ENCODE measurements at places on chromosomes 11 and 22.

DNA sequence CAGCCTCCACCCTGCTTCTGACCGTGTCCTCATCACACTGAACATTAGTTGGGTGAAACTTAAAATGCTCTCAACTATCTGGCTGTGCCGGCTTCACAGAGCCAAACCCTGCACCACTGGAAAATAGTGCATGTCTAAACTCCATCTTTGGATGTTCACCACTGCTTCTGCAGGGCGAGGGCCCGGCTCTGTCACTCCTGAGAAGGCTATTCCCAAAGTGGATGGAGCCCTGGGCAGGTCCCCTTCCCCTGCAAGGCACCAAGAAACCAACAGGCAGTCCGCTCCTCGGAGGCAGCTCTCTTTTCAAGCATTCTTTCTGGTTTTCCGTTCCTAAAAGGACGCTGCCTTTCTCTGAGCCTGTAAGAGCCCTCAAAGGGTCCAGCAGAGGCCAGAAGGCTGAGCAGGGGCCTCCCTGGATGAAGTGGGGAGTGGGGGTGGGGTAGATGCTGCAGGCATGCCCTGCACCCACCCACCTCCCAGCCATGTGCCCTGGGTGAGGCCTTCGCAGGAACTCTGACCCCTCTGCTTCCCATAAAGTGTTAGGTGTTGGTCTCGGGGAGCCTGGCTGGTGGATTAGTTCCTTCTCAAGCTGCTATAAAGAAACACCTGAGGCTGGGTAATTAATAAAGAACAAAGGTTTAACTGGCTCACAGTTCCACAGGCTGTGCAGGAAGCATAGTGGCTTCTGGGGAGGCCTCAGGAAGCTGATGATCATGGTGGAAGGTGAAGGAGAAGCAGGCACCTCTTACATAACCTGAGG is 23.3 kb downstream of the LINC01488 start:
- no peak for DNase-seq

- DNase-seq, result no peak
Observed at GRCh38 chr22:23282089-23282501, 101.8 kb downstream of the BCR start.

DNA sequence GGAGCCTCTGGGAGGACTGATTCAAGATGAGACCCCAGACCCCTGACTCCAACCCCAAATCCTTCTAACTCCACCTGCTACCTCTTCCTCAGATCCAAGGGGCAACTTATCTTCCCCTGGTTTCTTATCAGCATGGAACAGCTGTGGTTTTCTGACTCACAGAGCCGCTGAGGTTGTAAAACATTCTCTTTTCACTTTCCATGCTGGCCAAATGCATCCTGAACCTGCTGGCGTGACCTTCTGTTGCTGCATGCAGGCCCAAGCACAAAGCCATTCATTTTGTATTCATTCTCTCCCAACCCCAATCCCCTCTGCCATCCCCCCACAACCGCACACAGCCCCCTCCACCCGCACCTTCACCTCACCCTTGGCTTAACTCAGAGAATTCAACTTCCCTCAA is 70.3 kb downstream of the SEZ6L start:
- no peak for DNase-seq

GRCh38 chr11:117822074-117823033 is 2.2 kb downstream of the FXYD2 start:
- no peak for DNase-seq

- no peak for DNase-seq
Observed at GRCh38 chr22:45962756-45963324, 14.1 kb downstream of the WNT7B start.

DNA sequence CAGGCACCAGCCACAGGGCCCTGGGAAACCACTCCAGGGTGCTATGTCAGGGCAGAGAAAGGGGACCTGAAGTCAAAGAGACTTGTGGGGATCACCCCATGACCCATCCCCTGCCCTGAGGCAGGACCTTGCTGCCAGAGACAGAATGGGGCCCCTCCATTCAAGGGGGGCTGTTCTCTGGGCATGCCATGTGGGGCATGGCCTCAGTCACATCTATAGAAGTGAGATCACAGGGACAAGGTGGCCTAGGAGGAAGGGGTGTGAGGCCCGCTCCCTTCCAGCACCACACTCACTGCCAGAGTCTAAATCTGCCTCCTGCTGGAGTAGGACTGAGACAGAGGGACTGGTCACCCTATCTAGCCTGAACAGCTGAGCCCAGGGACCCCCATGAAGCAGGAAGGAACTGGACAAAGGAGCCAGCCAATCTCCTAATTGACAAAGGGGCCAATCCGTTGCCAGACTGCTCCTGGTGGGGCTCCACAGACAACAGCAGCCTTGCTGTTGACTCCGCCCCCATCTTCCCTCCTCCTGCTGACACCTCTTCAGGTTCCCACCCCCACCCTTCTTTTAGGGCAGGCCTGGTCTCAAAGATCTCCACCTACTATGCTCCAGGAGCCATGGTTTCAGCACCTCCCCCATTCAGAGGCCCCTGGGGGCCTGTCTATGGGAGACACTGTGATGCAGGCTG is 26.0 kb downstream of the NEAT1 start:
- DNase-seq, result no peak

GRCh38 chr11:27600656-27601055 is 94.1 kb upstream of the LIN7C start:
- no peak for DNase-seq

DNA sequence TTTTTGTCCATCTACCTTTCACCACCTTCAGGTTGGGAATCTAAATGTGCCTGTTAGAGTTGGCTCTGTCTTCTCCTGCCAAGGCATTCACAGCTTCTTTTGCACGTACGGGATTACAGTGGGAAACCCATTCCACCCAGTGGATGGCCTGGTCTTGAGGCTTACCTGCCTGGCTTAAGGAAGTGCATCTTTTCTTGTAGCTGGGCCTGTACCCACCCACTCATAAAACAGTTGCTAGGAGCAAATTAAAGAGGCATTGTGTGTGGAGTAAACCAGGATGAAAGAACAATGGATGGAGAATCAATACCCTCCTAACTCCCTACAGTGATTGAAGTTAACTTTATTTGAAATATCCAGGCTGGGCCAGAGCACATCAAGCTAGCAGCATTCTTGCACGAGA is 71.6 kb downstream of the TEAD1 start:
- DNase-seq, result no peak

DNA sequence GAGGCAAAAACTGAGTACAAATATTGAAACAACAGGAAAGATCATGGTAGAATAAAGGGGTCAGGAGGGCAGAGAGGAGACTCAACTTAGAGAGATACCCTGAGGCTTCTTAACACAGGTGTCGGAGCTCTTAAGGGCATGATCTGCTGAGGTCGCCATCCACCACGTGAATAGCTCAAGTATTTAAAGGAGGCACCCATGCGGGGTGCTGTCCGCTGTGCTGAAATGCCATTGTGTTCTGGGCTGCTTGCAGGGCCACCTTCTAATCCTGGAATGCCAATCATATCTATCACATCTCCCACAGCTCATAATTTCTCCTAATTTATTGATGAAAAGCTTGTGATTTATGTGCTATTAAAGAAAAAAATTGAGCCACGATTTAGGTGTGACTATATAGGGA is 90.2 kb downstream of the SEZ6L start:
- DNase-seq, result no peak

GRCh38 chr11:134004496-134005172 is 47.9 kb upstream of the IGSF9B start:
- DNase-seq, result no peak

GRCh38 chr11:100208207-100208606 is 478.9 kb upstream of the ARHGAP42 start:
- no peak for DNase-seq

GRCh38 chr22:49328630-49329405 is 498.9 kb downstream of the BRD1 start:
- no peak for DNase-seq

GRCh38 chr22:45341498-45341897 is 31.8 kb downstream of the FAM118A start:
- no peak for DNase-seq

GRCh38 chr22:40204321-40205116 is 26.8 kb downstream of the TNRC6B start:
- no peak for DNase-seq

GRCh38 chr11:64872790-64873488 is 5.5 kb downstream of the EHD1 start:
- no peak for DNase-seq

DNA sequence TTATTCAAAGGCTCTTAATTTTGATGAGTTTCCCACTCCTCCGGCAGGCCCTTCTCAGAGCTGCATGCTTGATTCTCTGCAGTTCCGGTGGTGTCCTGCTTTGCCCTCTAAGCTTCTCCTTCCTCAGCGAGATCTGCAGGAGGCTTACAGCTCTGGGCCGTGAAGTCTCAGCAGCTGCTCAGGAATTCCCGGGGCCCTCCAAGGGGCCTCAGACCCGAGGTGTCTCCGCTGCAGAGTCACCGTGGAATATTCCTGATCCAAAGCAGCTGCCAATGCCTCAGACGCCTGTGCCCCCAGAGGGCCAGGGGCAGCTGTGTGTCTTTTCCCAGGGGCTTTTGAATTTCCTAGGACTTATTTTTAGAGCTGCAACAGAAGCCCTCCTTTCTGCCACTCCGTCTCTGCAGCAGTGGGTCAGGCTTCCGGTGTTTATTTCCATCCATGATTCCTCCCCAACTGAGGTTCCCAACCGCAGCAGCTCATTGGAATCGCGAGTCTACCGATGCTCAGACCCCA is 37.2 kb downstream of the RPS6KA4 start:
- DNase-seq, result no peak

GRCh38 chr11:85918910-85919794 is 64.0 kb downstream of the CCDC83 start:
- DNase-seq, result no peak

GRCh38 chr11:72373163-72373562 is 61.2 kb downstream of the CLPB start:
- DNase-seq, result peak; percentile 93

GRCh38 chr11:119727523-119728151 is 1.4 kb downstream of the NECTIN1 start:
- DNase-seq, result no peak

DNA sequence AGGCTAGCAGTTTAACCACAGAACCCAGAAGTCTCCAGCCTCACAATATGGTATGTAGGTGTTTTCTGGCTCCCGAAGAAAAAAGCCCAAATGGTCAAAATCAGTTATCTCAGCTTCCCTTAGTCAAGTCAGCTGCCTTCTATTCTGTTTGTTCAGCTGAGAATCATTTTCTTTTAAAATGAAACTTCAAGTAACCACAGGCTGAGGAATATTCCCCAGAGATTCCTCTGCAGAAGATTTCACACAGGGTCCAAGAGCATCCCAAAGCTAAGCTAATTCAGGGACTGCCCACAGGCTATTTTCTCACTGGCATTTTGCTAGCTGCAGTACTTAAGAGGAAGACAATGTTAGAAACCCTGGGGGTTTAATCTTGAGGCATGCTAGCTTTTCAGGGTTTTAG is 977.0 kb upstream of the CHORDC1 start:
- DNase-seq, result no peak

DNA sequence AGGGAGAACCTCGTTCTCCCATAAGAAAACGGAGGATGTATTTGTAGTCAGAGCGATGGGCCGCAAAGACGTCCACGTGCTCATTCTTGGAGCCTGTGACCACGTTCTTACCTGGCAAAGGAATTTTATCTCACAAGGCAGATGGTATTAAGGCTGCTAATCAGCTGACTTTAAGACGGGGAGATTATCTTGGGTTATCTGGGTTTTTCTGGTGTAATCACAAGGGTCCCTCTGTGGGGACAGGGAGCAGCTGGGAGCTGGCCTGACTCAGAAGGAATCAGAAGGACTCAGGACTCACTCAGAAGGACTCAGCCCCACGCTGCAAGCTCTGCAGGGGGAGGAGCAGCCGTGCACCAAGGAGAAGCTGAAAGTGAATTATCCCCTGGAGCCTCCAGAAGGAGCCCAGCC is 7.5 kb upstream of the SIGIRR start:
- DNase-seq, result no peak

Measured in NCI-H187 treated with DMSO at 0.1 percent for 48 hours (cell line).